ENCODE measurements at places on chromosomes 5 and 9.

DNA sequence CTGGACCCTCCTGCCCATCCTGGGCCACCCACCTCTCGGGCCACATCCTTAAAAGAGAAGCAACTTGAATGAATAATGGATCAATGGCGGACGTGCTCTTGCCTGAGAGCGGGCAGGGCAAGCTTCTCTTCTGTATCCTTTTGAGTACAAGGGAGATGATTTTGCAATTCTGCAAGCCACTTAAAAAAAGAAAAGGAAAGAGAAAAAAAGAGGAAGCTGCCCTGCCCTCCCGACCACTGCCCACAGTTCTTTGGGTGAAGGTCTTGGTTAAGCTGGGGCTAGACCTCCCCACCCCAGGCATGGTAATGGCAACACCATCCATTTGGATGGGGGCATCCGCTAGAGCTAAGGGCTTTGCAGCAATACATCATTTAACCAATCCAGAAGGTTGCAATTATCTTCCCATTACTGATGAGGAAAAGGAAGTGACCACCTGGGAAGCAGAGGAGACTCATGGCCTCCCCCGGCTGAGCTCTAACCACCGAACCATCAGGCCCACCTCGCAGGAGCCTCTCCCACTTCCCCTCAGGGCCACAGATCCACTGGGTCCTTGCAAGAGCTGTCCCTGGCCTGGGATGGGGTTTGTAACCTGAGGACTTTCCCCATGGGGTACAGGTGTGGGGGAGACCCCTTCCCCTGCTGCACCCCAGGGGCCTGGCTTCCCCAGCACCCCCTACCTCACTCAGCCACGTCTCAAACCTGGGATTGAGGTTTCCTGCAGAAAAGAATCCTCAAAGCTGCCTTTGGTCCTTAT lies 27.8 kb upstream of the LAMC3 start:
- DNase-seq: no peak

DNA sequence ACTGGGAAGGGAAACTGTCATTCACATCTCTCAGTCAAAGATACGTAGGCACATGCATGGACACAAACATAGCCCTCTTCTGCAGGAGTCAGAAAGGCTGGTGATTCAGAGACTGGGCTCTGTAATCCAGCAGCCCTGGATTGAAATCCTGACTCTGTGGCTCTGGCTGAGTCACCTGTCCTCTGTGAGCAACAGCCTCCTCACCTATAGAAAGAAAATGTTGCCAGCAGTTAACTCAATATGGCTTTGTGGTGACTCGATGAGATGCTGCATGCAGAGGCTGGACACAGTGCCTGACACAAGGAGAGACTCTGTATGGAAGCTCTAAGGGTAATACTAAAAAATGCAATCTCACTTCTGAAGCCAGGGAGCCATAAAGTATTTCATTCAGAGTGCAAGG lies 23.9 kb upstream of the CDKN2AIPNL start:
- DNase-seq: peak; percentile 55

- DNase-seq: no peak
Observed at GRCh38 chr9:87513161-87513560, 15.5 kb downstream of the DAPK1 start.

- DNase-seq: no peak
Observed at GRCh38 chr9:100206899-100207298, 107.9 kb downstream of the INVS start.

DNA sequence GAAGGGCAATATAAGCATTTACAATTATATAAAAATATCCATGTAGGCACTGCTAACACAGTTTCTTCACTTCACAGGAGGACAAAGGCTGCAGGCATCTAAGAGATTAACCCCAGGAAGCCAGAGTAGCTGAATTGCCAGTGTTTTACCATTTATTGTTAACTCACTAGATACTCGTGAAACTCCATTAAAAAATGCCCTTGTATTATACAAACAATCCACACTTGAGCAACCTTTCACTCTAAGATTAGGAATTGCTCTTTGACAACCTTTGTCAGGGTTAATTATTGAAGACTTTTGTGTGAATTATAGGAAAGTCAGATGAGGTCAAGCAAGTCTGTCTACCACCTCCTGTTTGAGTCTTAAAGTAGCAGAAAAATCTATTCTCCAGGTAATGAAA lies 317.8 kb downstream of the ADGRV1 start:
- DNase-seq: no peak

DNA sequence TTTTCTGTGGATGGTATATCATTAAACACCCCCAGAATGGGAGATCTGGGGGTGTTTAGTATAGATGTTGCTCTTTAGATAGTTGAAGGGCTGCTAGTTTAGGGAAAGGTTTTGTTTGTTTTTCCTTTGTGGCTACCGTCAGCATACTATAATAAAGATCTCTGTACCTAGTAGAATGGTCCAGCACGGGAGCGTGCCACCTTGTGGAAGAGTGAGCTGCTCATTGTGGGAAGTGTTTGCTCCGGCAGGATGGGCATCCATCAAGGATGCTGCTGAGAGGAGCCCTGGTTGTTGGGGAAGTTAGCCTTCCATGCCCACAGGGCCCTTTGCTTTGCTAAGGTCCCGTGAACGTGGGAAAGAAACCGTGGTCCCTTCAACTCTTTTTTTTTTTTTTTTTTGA lies 113.1 kb downstream of the LIFR start:
- no peak for DNase-seq

DNA sequence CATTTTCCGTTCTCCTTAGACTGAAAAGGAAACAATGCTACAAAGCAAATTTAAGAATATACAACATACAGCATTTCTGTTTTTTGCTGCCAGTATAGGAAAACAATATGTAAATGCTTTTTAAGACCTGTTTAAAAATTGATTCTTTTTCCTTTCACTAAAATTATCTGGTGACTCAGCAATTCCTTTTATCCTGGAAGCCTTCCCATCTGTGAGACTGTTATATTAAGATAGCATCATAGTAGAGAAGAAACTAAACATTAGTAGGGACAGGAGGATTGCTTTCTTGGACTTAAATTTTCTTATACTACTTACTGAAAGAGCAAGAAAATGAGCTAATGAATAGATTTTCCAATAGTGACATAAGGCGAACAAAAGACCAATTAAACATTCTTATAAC lies 30.0 kb upstream of the GPR21 start:
- DNase-seq: no peak

DNA sequence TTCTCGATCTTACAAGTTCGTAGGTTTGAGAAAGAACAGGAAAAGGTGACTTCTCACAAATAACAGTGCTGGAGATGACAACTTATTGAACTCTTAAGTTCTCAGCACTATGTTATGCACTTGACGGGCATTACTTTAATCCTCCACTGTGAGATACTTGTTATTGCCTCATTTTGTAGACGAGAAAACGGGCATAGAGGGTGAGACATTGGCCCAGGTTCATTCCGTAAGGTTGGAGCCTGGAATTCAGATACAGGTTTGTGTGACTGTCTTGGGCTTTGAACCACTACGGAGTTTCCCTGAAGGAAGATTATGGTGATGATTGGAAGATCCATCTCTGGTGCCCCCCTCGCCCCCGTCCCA lies 657 bp downstream of the MAT2B start:
- peak; percentile 22 for DNase-seq

DNA sequence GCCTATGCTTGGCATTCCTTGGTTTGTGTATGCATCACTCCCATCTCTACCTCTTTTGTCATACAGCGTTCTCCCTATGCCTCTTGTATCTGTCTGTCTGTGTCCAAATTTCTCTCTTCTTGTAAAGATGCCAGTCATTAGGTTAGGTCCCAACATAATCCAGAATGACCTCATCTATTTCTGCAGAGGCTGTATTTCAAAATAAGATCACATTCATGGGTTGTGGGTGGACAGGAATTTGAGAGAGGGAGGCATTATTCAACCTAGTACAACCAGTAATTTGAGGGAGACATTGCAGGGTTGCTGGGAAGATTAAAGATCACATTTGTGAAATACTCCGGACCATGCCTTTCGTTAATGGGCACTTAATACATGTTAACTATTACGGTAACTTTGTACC lies 155.0 kb downstream of the MAN2A1 start:
- no peak for DNase-seq

- peak; percentile 52 for DNase-seq
Observed at GRCh38 chr9:17531642-17532254, 47.1 kb upstream of the SH3GL2 start.

DNA sequence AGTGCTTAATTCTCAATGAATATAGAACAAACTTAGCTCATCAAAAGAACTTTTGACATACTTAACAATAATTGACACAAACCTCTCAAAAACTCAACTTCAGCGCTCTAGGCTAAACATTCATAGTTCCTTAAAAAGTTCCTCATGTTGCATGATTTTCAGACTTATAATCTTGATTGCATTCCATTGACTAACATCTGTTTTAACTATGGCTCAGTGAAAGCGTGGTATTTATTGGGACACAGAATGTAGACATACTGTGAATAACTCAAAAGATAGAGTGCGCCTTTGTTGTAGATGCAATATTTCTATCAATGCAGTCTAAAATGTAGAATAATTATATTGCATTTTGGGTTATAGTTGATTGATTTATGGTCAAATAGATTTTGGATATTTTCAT lies 227.1 kb upstream of the HAPLN1 start:
- no peak for DNase-seq

GRCh38 chr5:145237843-145238242 lies 597.3 kb downstream of the PRELID2 start:
- peak; percentile 11 for DNase-seq

- DNase-seq: no peak
Observed at GRCh38 chr9:108094676-108094993, 605.1 kb upstream of the KLF4 start.

DNA sequence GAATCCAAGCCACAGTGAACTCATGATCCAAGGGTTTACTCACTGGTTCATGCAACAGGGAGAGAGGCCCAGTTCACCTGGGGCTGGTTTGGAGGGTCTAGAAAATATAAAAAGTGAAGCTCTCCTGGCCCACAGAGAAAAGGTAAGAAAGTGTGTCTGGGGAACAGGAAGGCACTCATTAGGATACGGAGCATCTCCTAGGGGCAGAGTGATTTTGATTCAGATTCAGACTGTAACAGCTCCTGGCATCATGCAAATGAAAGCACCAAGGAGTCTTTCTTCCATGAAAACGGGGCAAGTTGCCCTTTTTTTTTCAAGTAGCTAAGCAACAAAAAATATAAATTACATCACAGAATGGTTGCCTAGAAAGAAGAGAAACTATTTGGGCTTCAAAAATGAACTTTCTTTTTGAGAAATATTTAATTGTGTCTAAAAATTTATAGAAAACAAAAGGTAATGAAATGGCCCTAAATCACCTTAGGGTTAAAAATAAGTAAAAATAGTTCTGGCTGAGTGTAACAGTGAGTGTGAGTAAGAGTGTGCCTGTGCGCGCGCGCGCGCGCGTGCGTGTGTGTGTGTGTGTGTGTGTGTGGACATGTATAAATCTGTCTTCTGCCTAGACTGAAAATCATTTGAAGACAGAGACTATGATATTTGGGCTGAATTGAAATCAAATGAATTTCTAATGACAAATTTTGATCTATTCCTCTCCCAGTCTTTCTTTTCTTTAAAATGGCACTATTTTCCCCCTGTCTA lies 177.8 kb upstream of the ZNF462 start:
- DNase-seq: no peak

DNA sequence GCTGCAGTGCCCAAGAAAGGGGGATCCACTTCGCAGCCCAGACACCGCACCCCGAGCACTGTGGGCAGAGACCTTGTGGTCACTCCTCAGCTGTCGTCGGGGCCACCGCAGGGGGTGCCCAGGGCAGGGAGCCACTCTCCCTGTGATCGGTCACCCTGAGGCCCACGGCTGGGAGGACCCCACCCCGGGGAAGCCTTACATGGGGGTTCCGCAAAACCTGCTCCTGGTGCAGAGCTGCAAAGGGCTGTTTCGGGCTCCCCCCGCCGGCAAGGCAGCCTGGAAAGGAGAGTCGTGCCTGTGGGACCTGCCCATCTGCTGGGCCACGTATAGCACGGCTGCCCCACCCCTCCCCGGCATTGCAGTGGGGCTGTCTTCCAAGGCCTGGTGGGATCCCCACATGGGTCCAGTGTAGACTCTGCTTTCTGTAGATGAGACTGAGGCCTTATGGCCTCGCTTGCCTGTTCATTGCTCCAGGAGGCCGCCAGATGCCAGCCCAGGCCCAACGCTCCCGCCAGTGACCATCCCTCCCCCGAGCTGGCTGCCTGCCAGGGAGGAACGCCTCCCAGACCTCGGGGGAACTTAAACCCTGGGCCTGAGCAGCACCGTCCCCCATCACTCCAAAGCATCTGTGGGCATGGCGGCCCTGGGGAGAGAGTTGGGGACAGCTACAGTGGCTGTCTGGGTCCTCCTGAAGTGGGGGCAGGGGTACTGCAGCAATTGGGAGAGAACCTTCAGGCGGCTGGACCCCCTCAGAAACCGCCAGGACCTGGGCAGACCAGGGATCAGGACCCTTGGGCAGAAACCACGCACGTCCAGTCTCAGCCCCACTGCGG lies 1.6 kb upstream of the DNLZ start:
- DNase-seq: no peak

DNA sequence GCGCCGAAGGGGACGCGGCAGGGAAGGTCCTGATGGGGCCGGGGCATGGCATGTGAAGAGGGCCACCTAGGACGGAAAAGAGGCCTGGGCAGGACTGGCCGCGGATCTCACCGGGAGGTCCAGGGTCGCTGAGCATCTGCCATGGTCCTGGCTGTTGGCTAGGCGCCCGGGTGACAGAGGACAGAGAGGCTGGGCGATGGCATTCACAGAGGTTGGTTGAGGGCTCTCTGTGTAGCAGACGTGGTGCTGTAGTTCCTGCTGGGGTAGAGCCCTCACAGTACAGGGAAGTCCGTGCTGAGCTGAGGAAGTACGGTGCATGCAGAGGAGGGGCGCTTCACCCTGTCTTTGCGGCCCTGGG lies 427 bp downstream of the PCYOX1L start:
- peak; percentile 43 for DNase-seq

DNA sequence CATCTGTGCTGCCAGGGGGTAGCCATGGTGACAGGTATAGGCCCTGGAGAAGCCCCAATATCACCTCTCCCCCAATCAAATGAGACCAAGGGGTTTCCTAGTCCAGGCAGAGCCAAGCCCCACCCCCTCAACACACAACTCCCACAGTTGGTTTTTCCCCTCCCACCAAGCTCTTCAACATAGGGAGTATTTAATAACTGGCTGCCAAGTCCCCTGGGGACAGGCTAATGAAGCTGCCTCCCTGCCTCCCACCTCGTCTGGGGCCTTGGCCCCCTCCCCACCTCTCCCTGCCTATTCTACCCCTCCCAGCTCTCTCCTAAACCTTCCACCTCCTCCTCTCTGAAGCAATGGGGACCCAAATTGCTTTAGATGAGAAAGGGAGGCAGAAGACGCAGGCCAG lies 23.4 kb downstream of the CPLX2 start:
- DNase-seq: no peak

Measured in activated naive CD4-positive, alpha-beta T cell treated with anti-CD3 and anti-CD28 coated beads for 36 hours (primary cell).